GM04504 (cell line): ENCODE measurements at places on chromosomes 16 and 17.

GRCh38 chr16:56600398-56600999 is 7.9 kb upstream of the MT2A start:
- DNase-seq = no peak

DNA sequence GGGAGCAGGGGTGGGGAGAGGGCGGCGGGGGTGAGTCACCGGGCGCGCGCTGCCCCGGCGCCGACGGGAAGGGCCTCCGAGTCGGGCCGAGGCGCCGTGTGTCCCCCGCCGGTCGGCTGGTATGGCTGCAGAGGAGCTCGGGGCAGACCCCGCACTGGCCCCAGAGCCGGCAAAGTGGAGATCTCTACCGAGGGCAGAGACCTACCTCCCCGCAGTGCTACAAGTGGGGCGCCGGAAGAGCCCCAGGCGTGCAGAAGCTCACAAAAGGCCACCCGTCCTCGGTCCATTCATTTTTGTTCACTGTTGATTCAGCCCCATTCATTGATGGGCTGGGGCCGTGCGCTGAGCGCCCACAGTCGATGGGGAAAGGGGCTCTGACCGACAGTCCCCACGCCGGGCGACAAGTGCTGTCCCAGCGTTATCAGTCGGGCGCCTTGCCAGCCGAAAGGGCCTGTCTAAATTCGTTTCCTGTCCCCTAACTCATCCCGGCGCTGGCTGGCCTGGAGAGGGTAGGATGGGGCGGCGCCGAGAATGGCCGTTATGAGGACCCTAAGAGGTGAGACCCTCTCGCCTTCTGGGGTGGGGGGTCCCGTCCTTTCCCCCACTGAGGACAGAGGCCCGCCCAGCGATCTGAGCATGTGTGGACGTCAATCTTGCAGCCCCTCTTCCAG is 709 bp upstream of the ENO3 start:
- no peak for DNase-seq

DNA sequence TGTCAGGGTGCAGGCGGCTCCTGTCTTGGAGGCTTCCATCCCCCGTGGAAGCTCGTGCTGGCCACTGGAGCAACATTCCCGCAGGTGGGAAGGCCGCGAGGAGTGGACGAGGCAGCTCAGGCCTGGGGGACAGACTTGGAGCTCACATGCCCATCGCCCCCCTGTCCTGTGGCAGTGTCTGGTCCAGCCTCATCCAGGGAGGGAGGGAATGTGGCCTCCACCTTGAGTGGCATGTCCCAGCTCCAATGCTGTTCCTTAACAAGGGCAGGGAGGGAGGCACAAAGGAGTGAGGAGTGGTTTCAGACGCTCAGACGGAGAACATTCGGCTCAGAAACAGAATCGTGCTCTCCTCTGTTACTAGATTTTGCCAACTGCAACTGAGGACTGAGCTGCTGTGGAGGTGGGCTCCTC is 159.4 kb upstream of the CHMP6 start:
- DNase-seq = peak; percentile 70

DNA sequence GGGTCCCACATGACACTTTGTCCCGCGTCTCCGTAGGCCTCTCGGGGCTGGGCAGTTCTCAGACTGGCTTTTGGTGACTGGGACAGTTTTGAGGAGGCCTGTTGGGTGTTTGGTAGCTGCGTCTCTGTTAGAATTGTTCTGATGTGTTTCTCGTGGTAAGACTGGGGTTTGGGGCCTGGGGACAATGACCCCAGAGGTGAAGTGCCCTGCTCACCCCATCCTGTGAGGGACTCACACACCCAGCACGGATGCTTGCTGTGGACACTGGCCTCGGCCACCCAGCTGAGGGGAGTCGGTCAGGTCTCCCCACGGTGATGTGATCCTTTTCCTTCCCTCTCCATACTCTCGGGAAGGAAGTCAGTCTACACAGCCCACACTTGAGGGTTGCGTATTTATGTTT is 50.3 kb downstream of the METRNL start:
- no peak for DNase-seq

DNA sequence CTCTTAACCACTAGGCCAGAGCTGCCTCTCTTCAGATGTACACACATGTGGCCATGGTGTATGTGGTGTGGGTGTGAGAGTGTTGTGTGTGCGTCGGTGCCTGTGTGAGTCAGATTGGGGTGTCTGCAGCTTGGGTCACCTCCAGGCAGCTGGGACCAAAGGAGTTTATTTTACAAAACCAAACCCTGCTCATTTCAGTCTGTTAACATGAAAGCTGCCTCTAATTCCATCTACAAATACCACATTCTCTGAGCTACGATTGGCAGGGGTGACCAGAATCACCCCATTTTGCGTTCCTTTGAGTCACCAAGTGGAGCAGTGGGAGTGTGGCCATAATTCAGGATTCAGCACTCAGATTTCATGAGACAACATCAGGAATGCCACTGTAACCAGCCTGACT is 105.3 kb downstream of the IRX5 start:
- peak; percentile 11 for DNase-seq

DNA sequence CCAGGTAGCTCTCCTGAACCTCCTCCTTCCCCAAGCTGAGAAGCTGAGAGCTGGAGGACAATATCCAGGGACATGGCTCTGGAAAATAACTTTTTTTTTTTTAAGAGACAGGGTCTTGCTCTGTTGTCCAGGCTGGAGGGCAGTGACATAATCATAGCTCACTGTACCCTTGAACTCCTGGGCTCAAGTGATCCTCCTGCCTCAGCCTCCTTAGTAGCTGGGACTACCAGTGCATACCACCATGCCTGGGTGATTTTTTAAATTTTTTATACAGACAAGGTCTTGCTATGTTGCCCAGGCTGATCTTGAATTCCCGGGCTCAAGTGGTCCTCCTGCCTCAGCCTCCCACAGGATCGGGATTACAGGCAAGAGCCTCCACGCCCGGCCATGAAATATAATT is 6.2 kb downstream of the SLC46A1 start:
- DNase-seq = no peak

GRCh38 chr16:78903843-78904242 is 696.7 kb downstream of the MAF start:
- no peak for DNase-seq

- DNase-seq = no peak
Measured at GRCh38 chr17:67992548-67993152, 3.6 kb downstream of the C17orf58 start.

DNA sequence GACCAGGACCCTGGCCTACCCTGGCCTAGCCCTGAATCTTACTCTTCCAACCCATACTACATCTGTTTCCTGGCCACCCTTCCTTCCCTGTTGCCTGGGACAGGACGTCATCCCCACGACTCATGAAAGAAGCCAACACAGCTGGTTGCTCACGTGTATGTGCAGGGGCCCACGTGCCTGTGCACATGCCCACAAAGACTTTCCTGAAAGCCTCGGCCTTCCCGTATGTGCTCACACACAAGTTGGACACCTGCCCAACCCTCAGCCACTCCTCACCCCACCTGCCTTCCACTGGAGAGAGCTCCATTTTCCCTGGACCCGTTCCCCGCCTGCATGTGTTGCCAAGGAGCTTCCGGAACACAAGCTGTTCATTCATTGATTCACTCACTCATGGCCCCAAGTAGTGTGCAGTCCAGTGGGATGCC is 7.0 kb downstream of the PLXDC1 start:
- DNase-seq = peak; percentile 53

GRCh38 chr17:33858682-33859081 is 396.4 kb upstream of the CCL2 start:
- DNase-seq = no peak

GRCh38 chr16:57998486-57998885 is 2.0 kb downstream of the ZNF319 start:
- no peak for DNase-seq

DNA sequence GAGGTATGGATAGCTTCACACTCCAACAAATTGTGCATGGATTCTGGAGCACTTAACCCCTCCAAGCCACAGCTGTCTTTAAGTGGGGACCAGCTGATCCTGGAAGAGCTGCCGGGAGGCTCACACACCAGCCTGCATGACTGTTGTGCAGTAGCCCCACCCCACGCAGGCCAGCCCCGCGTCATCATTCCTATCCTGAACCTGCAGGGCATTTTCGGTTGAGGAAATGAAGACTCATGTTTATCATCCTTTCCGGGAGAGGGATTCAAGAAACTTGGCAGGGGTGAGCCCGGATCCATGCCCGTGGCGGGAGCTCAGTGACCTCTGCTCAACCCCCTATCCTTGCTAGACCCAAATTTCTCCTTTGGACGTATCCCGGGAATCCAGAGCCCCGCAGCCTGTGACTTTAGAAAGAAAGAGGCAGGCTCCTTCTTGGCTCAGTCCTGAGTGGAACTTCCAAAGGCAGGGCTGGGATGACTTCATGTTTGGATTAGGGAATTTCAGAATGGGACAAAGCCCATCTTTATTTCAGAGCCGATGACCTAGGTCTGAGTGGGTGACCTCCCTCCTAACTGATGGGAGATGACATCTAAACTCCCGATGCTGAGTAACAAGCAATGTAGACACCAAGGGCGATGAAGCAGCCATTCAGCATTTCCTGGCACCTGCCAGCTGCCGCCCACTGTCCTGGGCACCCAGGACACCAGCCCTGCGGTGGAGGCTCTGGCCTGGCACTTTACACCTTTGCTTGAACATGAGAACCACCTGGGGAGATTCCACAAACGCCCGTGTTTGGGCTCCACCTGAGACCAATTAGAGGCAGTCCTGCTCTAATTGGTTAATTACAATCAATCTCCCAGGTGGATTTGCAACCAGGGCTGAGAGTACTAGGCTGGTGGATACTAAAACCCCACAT is 43.3 kb upstream of the CMIP start:
- peak; percentile 24 for DNase-seq

GRCh38 chr16:89293276-89294143 is 76.0 kb downstream of the ZNF778 start:
- no peak for DNase-seq

- peak; percentile 35 for DNase-seq
Measured at GRCh38 chr17:65679165-65679845, 117.9 kb upstream of the AXIN2 start.

DNA sequence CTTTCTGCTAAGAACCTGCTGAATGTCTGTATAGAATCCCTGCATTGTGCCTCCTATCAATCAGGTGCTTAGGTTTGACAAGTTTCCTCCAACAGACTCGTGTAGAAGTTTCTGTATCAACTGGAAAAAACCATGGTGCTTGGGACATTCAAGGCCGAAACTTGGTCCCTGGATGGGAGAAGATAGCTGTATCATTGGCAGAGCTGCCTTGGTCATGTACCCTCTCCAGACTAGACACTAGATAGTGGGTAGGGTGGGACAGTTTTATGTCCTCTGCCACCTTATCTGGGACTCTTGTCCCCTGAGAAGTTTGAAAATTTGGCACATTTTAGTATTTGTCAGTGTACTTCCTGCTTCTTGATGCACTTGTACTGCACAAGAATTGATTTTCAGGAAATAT is 520.8 kb downstream of the WWOX start:
- no peak for DNase-seq

- no peak for DNase-seq
Measured at GRCh38 chr16:74756203-74756602, 18.4 kb downstream of the FA2H start.

DNA sequence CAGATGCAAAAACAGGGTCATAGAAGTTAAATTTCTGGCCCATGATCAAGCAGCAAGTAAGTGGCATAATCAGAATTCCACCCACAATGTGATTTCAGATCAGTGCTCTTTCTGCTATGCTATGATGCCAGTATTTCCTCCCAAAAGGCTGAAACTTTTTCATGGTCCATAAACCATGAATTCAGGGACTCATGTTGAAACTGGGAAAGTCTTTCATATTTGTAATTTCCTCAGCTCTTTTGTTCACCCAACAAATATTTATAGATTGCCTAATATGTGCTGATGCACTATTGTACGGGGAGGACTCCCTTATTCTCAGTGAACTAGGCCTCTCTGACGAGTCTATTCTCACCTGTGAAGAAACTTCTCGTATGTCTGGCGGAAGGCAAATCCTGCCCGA is 156.3 kb downstream of the MYO1D start:
- no peak for DNase-seq

- DNase-seq = no peak
Measured at GRCh38 chr16:81796583-81797346, 17.7 kb downstream of the PLCG2 start.

DNA sequence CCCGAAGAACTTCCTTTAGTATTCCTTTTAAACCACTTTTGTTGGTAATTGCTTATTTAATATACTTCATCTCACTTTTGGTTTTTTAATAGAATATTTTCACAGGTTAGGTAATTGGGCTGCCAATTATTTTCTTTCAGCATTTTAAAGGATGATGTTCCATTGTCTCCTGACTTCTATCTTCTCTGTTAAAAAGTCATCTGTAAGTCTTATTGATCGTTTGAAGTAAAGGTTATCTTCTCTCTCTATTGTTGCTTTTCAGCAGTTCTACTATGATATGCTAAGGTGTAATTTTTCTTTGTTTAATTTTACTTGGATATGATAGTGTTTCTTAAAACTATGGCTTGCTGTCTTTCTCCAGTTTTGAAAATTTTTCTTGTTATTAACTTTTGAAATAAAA is 307.5 kb downstream of the MAP2K4 start:
- no peak for DNase-seq
